Mesenteric fat pad (tissue), 1 donor: ENCODE measurements at places on chromosomes 16 and 17. TPM values are rescaled to one million over a fixed set of nuclear protein-coding genes. Genes with fewer than 3 reads are reported as not detected.

The TBC1D28 gene
- not detected for total RNA-seq

The PCGF2 gene
- total RNA-seq = 40.7 TPM

DNA sequence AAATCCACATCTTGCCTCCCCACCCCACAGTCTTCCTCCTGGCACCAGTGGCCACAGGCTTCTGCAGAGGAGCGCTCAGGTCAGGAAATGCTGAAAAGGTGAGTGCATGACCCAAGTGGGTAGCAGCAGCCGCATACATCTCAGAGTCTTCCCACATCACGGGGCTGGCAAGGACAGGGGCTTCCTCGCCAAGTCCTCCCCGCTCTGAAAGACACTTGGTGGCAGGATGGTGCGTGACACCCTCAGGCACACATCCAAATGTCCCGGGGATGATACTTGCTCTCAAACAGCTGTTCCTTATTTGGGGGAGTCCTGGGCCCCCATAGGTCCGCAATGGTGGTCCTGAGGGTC is 8.8 kb upstream of the SLC16A5 start:
- DNase-seq = no peak

DNA sequence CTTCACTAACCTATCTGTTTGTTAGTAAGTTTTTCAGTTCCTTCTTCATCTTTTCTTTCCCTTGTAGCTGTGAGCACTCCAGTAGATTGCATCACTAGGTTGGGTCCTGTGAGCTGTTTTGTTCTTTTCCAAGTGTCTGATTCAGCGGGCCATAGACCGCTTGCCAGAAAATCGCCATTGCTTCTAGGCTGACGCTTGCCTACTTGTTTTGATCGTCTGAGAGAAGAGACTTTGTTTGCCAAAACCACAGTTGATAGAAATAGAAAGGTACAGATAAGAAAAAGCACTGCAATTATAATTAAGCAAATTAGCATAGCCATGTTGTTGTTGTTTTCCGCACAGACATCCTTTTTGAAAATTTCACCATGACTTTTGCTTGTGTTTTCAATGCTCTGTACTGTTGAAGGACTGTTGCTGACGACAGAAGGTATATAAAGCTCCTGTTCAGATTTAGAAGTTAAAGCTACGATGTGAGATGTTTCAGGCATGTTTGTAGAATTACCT is 3.1 kb downstream of the EVI2A start:
- DNase-seq = no peak

- DNase-seq = no peak
These were observed 15.9 kb downstream of the TANC2 start for GRCh38 chr17:62981933-62982332.

GRCh38 chr17:3848229-3848835 is 2.3 kb upstream of the NCBP3 start:
- DNase-seq = no peak

- no peak for DNase-seq
These were observed 557.7 kb upstream of the CDH5 start for GRCh38 chr16:65808790-65809189.

DNA sequence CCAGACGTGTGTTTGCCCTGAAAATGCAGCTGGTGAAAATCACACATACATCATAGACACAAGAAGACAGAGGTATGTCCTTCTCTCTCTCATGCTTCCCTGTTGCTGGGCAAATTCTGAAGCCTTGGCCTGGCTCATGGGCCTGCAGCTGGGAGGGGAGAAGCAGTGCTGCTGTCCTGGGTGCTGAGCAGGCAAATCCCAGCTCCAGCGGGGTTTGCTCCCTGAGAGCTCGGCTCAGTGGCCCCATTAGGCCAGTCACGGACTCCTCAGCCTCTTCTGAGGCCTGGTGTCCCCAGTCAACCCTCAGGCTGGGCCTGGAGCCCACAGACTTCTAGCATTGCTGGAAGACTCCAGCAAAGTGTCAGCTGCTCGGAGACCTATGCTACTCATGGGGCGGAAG is 11.7 kb downstream of the RHBDL3 start:
- no peak for DNase-seq

- DNase-seq = no peak
These were observed 215.8 kb downstream of the CDH8 start for GRCh38 chr16:61820398-61820797.
